Immature natural killer cell (primary cell): ENCODE measurements at places on chromosomes 11 and 22.

DNA sequence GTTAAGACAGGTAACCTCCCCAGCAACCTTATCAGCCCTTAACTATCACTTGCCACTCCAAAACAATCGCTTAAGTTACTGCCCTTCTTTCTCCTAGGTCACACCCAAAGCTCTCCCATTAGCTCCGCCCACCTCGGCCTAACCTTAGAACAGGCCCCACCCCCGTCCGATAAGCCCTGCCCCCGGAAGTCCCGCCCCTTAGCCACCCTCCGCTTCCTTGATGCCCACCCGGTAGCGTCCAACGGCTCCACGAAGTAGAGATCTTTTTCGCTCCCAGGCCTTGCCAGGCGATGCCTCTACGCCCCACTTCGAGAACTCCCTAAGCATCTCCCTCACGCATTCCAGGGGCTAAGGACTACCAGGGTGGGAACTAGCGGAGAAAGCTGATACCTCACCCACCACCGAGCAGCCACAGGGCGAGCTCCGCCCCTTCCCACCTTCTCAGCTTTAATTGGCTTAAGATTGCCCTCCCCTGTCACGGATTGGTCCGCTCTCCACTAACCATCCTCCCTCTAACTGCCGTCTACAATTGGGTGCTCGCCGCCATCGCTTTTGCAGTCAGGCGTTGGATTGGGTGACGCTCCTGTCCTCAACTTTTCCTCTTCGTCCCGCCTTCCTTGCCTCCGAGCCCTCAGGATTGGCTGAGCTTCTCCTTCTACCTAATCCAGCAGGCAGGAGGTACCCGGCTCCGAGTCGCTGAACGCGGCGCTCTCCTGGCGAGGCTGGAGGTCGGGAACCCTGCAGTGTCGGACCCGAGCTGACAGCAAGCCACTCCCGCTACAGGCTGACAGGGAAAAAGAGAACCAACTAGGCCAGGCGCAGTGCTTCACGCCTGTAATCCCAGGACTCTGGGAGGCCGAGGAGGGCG lies at the start of gene ZBTB3:
Gene ZBTB3, minus strand, starts transcription at position 425 of the 868 bp plus-strand sequence. CDS start 496 bp downstream, outside the sequence.
- peak within 1 kb of the TSS; percentile 100 for H3K4me3 ChIP-seq
- peak; percentile 99 for DNase-seq
- peaks cover 13% of the 10 kb centered on the region for H3K4me1 ChIP-seq
- H3K27me3 ChIP-seq, result peaks cover 6% of the 10 kb centered on the region
- no peaks in the 10 kb centered on the region for H3K36me3 ChIP-seq

DNA sequence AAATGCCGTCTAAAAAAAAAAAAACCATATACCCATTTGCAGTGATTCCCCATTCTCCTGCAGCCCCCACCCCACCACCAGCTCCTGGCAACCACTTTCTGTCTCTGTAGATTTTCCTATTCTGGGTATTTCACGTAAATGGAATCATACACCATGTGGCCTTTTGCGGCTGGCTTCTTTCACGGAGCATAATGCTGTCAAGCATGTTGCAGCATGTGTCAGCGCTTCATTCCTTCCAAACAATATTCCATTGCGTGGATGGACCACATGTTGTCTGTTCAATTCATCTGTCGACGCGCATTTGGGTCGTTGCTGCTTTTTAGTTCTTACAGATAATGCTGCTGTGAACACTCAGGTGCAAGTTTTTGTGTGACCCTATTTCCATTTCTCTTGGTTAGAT lies 14.8 kb upstream of the EMID1 start:
- H3K4me3 ChIP-seq, result no peak overlapping the region
- H3K27ac ChIP-seq, result no peak overlapping the region
- H3K36me3 ChIP-seq, result no peaks in the 10 kb centered on the region
- peaks cover 3% of the 10 kb centered on the region for H3K27me3 ChIP-seq

DNA sequence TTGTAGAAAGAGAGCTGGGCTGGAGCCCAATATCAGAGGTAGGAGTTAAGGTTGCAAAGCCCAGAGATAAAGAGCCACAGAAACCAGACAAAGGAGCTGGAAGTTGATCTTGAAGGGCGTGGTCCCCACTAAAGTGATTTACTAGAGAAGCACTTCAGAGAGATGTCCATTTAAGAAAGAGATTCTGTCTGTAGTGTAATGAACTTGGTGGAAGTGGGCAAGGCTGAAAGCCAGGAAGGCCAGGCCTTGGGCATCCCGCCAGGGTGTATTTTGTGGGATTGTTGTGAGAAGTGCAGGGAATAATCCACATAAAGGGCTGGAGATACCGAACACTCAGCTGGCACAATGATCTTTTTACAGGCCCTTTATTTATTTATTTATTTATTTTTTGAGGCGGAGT lies 1398.8 kb downstream of the TBC1D22A start:
- peaks cover 7% of the 10 kb centered on the region for H3K27me3 ChIP-seq
- no peak for DNase-seq
- H3K4me1 ChIP-seq, result no peaks in the 10 kb centered on the region
- no peaks in the 10 kb centered on the region for H3K36me3 ChIP-seq

DNA sequence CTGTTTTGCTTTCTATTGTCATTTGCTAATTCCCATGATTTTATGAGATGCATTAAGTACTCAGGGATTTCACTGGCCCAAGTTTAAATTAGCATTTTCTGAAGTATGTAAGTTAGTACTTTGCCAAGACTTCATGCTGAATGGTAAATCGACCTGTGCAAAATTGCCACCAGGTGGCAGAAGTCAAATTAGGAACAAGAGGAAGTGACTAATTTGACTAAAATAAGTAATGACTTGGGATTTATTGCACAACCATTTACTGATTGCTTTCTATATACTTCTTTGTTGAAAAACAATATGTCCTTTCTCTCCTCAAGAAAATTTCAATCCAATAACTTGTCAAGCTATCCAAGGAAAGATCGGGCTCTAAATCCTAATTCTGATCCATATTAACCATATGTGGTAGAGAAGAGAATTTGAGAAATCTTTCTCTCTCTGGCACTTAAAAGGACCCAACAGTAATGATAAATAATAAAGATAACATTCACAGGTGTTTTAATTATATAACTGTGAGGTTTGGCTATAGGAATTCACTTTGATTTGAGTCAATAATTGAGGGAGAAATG lies 253.7 kb upstream of the CHORDC1 start:
- H3K36me3 ChIP-seq, result no peaks in the 10 kb centered on the region
- no peaks in the 10 kb centered on the region for H3K27me3 ChIP-seq
- H3K4me1 ChIP-seq, result no peaks in the 10 kb centered on the region

DNA sequence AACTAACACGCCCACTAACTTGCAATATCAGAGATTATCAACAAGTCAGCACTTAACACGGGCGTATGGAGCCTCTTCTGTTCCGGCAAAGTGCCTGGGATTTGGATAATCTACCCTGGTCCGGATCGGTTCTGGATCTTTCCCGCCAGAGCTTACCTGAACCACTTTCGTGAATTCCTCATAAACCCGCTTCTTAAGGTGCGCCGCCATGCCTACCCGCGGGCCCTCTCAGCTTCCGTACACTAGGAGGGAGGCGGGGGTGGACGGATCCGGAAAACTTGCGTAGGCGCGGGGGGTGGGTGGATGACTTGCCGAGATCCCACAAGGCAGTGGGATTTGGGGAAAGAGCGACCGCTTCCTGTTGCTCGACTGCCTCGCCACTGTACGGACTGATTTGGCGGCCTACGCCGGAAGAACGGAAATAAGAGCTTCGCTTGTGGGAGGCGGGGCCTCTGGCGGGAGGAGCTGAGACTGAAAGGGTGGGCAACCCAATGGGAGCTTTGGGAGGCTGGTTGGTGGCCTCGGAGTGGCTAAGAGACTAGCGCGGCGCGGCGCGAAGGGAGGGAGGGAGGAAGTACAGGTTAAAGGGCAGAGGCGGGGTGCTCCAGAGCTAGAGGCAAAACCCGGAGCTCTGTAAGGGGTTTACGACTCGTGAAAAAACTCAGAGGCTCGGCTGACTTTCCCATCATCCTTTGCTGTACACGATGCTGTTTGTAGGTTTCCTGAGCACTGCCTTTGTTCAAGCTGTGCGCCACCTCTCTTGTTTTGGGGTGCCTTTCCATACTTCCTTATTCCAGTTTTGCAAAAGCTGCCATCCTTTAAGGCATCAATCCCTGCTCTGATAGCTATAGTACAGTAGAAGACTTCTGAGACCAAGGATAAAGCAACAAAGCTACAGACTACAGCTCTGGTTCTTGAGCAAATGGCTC lies at the start of gene INTS4:
Gene INTS4, minus strand, starts transcription at position 235 of the 929 bp plus-strand sequence. Its CDS starts 25 bp downstream, at position 210.
- peak; percentile 96 for DNase-seq
- peaks cover 24% of the 10 kb centered on the region for H3K4me1 ChIP-seq
- H3K27me3 ChIP-seq, result peaks cover 5% of the 10 kb centered on the region
- peak within 1 kb of the TSS; percentile 94 for H3K4me3 ChIP-seq

GRCh38 chr11:75743711-75744563 lies 24.6 kb upstream of the DGAT2 start:
- H3K27ac ChIP-seq, result no peak overlapping the region
- no peak overlapping the region for H3K4me3 ChIP-seq
- H3K4me1 ChIP-seq, result no peaks in the 10 kb centered on the region
- peaks cover 6% of the 10 kb centered on the region for H3K27me3 ChIP-seq
- no peaks in the 10 kb centered on the region for H3K36me3 ChIP-seq

GRCh38 chr11:10693509-10694081 lies at the start of gene IRAG1:
TSS of gene IRAG1 (minus strand) at chr11:10693755. CDS start at chr11:10693602, 153 bp downstream.
- H3K4me3 ChIP-seq, result no peak within 1 kb of the TSS
- H3K27me3 ChIP-seq, result peaks cover 5% of the 10 kb centered on the region
- H3K36me3 ChIP-seq, result no peaks in the 10 kb centered on the region
- no peak within 1 kb of the TSS for H3K27ac ChIP-seq
- no peak for DNase-seq

GRCh38 chr11:119666061-119666460 lies 62.9 kb downstream of the NECTIN1 start:
- H3K4me1 ChIP-seq, result no peaks in the 10 kb centered on the region
- no peak overlapping the region for H3K27ac ChIP-seq
- DNase-seq, result no peak
- no peak overlapping the region for H3K4me3 ChIP-seq

DNA sequence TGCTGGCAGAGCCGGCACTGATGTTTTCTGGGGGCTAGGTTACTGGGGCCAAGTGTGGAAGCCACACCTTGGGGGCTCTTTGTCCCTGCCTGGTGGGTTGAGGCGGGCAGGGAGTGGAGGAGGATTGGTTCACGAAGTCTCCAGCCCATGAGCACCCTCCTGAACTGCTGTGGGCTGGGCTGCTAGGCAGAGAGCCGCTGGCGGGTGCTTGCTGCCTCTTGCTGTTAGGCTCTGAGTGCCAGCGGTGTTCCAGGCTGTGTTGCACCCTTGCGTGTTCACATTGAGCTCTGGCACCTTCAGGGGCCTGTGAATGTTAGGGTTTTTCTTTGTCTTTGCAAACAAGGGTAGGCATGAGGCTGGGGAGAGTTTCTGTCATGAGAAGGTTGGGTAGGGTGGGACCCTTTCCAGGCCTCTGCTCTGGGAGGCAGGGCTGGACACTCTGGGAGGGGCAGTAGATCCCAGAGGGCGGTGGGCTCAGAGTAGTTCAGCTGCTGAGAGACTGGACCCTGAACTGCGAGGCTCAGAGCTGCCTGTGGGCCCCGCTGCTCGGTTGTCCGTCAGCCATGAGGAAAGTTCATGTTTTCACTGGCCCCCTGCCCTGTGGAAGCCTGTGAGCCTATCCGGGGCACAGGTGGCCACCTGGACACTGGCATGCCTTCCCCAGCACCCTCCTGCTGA lies 24.0 kb upstream of the TMEM191C start:
- H3K36me3 ChIP-seq, result no peaks in the 10 kb centered on the region
- no peak for DNase-seq
- no peak overlapping the region for H3K27ac ChIP-seq

DNA sequence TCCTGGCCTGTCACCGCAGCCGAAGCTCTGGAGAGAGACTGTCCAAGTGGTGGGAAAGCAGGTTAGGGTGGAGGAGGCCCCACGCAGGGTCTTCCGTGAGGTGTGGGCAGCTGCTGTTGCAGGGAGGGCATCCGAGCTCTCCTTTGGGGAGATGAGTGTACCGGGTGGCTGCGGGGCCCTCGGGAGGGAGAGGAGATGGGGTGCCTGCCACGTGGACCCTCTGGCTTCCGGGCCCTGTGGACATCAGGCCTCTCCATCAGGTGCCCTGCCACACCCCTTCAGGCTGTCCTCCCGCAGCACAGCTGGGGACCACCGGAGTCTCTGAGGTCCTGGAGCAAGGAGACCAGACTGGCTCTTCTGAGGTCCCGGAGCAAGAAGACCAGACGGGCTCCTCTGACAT lies 1.7 kb downstream of the PTDSS2 start:
- no peaks in the 10 kb centered on the region for H3K36me3 ChIP-seq
- H3K4me3 ChIP-seq, result peak overlapping the region; percentile 96
- H3K27me3 ChIP-seq, result peaks cover 19% of the 10 kb centered on the region
- peaks cover 33% of the 10 kb centered on the region for H3K4me1 ChIP-seq
- DNase-seq, result no peak

DNA sequence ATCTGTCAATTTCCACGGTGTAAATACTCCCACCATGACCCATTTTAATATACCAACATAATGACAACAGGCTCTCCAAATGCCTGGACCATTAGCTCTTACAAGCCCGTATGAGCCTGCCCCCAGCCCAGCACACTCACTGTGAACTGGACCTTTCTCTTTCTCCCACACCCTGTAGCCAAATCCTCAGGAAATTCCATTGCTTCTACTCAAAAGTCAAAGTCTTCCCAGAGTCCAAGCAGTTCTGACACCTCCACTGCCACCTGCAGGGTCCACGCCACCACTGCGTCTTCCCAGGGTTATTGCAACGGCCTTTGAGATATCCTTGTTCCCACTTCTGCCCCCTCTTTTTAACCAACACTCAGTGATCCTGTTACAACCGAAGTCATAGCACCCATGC lies 110.1 kb upstream of the ASPHD2 start:
- DNase-seq, result no peak
- no peaks in the 10 kb centered on the region for H3K4me1 ChIP-seq
- no peak overlapping the region for H3K4me3 ChIP-seq
- H3K27me3 ChIP-seq, result peaks cover 9% of the 10 kb centered on the region
- H3K36me3 ChIP-seq, result no peaks in the 10 kb centered on the region
- H3K27ac ChIP-seq, result no peak overlapping the region

DNA sequence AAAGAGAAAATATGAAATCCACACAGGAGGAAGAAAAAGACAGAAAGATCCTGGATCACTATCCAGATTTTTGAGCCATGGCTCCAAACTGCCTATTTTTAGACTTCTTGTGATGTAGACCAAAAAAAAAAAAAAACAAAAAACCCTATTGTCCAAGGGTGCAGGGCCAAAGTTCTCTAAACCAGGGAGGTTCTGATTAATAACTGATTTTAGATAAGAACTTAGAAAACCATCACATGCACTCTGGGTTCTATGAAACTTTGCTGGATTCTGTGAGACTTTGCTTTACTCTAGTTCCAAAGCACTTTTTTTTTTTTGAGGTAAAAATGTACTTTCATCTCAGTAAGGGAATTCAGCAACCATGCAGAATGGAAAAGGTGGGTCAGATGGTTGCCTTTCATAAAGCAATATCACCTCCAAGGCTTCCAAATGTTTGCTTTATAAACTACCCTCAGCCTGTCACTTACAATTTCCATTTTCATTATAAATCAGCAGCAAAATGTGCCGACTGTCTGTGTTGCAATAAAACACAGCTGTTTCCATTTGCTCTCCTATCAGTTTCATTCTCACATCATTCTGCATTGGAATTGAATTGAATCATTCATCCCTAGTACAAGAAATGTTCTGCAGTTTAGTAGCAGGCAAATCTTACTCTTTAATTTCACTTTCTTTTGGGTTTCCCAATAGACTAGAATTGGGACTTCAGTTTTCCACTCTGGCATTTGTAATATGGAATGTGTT lies 1584.3 kb upstream of the RAG2 start:
- H3K27ac ChIP-seq, result no peak overlapping the region
- H3K4me3 ChIP-seq, result no peak overlapping the region
- no peaks in the 10 kb centered on the region for H3K4me1 ChIP-seq
- H3K27me3 ChIP-seq, result no peaks in the 10 kb centered on the region

GRCh38 chr11:27297616-27298015 lies 65.4 kb downstream of the CCDC34 start:
- no peak overlapping the region for H3K4me3 ChIP-seq
- H3K27ac ChIP-seq, result no peak overlapping the region
- no peaks in the 10 kb centered on the region for H3K36me3 ChIP-seq
- H3K4me1 ChIP-seq, result no peaks in the 10 kb centered on the region
- DNase-seq, result no peak
